ENCODE measurements at places on chromosomes 1 and 21.
A peak's percentile ranks its signal among the peaks of the same experiment; 100 is the strongest.

GRCh38 chr1:5889901-5890300, 102.3 kb downstream of the NPHP4 start:
- no peak for DNase-seq

DNA sequence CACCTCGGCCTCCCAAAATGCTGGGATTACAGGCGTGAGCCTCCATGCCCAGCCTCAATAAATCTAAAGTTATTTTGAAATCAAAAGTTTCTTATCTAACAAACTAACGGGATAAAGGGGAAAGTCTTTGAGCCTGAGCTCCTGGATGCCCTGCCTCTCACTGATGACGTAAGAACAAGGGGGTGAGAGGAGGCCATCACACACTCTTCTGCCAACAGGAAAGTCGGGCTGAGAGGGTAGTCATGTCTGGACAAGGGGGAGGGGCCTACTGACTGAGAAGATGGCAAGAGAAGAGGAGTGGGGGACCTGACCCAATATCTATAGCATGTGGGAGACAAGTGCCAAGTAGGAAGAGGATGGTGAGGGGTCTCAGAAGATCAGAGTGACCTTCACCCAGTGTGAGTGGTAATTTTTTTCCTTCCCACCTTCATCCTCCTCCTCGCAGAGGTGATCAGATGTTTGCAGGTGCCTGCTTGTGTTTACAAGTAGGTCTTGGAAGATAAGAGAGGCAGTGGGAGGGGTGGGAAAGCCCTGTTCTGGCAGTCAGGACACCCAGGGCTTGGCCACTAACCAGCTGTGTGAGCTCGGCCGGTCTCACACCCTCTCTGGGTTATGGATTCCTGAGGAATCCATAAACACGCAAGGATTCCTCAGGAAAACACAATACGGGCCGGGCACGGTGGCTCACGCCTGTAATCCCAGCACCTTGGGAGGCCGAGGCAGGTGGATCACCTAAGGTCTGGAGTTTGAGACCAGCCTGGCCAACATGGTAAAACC, 9.6 kb downstream of the UQCRHL start:
- DNase-seq: peak; percentile 83

DNA sequence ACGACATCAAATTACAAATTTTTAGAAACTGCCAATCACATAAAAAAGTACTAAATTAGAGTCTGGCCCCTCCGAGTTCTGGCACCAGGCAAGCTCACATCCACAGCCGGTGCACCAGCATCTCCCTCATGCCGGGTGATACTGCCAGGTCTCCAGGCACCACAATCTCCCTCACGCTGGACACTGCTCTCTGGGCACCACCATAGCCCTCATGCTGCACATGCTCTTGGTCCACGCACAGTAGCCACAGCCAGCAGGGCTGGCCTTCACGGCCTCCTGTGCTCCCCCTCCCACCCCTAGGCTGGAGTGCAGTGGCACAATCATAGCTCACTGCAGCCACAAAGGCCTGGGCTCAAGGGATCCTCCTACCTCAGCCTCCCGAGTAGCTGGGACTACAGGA, 65.5 kb downstream of the AKT3 start:
- no peak for DNase-seq

DNA sequence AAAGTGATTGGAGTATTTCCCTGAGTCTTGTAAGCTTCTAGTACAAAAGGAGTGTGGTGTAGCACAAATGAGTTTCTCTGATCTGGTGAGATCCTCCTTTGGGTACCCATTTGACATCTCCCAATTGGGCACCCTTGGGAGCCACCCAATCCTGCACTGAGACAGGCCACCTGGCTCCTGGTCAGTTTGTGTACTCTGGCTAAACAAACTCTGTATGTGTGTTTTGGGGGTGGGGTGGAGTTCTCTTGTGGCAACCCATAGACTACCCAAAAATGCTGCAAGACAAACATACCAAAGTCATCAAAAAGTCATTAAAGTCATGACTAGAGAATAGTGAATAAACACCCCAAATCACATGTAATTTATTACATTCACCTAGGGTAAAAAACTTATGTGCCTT, 8.4 kb upstream of the HIVEP3 start:
- DNase-seq: no peak

GRCh38 chr1:36160949-36161485, 5.1 kb downstream of the MAP7D1 start:
- DNase-seq: peak; percentile 56

DNA sequence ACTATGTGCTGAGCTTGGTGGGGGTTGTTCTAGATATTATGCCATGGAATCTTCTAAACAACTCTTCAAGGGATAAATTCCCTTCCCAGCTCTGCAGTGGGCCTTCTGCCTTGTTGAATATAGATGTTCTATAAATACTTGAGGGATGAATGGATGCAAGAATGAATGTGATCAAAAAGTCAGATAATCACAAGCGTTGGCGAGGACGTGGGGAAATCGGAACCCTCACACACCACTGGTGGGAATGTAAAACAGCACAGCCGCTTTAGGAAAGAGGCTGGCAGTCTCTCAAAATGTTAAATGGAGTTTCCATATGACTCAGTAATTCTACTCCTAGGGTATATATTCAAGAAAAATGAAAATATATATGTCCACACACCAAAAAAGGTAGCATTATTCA, 19.0 kb downstream of the SDC3 start:
- no peak for DNase-seq

DNA sequence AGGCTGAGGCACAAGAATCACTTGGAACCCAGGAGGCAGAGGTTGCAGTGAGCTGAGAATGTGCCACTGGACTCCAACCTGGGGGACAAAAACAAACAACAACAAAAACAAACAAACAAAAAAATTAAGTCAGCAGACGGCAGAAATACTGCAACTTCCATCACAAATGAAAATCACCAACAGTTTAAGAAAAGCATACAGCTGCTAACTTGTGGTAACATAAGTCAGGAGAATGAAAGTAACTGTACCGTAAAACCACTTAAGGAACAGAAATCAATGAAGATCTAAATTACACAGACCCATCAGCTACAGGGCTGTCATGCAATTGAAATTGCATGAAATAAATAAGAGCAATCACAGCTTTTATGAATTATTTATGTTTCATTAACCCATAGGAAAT, 25.0 kb downstream of the MCOLN2 start:
- no peak for DNase-seq

DNA sequence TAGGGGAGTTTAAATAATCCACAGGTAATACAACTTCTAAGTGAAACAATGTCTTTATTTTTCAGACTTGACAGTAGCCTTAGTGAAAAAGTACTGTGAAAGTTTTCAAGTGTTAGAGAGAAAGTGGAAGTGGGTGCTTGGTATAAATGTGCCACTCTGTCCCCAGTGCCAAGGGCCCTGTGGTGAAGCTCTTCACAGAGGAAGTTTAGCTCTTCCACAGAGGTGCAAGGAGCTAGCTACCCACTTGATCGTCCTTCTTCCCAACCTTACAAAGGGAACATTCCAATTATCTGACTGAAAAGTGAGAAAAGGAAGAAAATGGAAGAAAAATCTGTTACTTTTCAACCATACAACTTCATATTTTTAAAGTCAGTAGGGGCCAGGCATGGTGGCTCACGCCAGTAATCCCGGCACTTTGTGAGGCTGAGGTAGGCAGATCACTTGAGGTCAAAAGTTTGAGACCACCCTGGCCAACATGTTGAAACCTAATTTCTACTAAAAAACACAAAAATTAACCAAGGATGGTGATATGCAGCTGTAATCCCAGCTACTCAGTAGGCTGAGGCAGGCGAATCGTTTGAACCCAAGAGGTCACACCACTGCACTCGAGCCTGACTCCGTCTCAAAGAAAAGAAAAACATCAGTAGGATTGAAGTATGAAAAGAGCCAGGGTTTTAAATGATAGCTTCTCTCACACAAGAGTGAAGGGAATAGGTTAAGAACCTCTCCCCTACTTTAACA, 41.0 kb upstream of the PTPRC start:
- DNase-seq: no peak

- DNase-seq: no peak
Observed at GRCh38 chr1:212430416-212430815, 2.3 kb upstream of the NENF start.

DNA sequence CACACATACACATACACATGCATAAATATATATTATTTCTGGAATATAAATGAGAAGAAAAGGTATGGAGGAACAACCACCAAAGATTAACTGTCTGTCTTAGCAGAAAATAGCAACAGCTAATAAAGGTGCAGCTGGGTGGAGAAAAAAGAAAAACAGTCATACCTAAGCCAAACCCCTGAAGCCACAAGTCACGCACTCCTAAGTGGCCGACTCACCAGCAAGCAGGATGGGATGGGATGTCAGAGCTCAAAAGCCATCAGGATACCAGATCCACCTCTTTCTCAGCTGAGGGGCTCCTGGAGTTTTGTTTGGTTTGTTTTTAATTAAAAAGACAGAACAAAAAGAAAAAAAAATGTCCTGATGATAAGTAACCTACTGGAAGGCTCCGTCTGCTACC, 64.7 kb upstream of the HIVEP3 start:
- no peak for DNase-seq

DNA sequence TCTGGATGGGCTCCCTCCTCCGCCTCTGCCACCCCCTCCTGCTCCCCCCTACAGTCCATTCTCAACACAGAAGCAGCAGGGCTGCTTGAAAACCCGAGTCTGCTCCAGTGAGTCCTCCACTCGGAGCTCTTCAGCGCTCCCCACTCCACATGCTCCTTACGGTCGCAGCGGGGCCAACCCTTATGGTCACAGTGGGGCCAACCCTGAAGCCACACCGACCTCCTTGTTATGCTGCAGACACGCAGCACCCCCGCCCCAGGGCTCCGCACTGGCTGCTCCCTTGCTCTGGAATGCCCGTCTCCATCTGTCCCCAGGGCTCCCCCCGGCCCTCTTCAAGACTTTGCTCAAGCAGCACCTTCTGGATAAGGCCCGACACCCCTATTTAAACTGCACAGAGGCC, 22.6 kb downstream of the GPR157 start:
- no peak for DNase-seq

DNA sequence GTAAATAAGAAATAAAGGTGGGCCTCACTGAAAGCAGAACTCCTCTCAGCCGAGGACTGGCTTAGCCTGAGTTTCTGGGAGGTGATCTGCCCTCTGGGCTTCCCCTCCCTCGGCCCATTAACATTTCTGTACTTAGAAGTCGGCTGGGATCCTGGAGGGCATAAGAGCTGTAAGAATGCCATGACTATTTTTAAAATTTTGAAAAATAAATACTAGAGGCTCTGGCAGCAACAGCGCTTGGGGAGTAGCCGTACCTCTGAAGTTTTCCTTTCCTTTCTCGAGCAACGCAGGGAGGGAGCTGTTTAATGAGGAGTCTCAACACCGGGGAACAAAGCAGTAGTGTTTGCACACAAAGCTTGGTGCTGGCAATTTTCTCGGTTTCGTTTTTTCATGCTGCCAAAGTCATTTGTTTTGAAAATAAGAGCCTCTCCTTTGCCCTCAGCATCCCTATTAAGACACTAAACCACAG, 498.7 kb downstream of the SMYD3 start:
- DNase-seq: no peak

GRCh38 chr21:45370575-45370974, 34.4 kb upstream of the COL18A1 start:
- no peak for DNase-seq

- DNase-seq: no peak
Observed at GRCh38 chr1:119291611-119292206, 76.9 kb upstream of the HAO2 start.

GRCh38 chr1:112256411-112256810, 139.6 kb upstream of the CTTNBP2NL start:
- DNase-seq: no peak

- DNase-seq: no peak
Observed at GRCh38 chr1:219296430-219297355, 123.0 kb downstream of the LYPLAL1 start.

DNA sequence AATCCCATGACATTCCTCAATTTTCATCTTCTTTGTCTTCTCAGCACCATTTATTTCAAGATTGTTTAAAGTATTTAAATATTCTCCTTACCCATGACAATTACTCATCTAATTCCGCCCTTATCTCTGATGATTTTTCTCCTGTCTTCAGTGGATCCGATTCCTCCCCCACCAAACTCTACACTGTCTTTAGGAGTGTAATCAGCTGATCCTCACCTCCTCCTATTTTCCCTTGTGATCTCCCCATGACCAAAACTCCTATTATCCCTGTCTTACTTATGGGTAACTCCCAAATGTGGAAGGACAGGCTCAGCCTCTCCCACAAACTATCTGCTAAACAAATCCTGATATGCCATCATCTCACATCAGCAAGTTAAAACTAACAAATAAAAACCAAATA, 335.3 kb upstream of the RUNX1 start:
- DNase-seq: peak; percentile 94
